ENCODE measurements at places on chromosomes 2 and 18.

- DNase-seq: no peak
Measured at GRCh38 chr2:189723192-189723591, 39.4 kb downstream of the OSGEPL1 start.

- DNase-seq: peak; percentile 31
Measured at GRCh38 chr2:63861220-63861822, 19.6 kb downstream of the UGP2 start.

- DNase-seq: peak; percentile 71
Measured at GRCh38 chr2:69082430-69082997, 69.5 kb downstream of the ANTXR1 start.

GRCh38 chr2:174656676-174657176 lies 59.1 kb upstream of the WIPF1 start:
- DNase-seq: no peak

DNA sequence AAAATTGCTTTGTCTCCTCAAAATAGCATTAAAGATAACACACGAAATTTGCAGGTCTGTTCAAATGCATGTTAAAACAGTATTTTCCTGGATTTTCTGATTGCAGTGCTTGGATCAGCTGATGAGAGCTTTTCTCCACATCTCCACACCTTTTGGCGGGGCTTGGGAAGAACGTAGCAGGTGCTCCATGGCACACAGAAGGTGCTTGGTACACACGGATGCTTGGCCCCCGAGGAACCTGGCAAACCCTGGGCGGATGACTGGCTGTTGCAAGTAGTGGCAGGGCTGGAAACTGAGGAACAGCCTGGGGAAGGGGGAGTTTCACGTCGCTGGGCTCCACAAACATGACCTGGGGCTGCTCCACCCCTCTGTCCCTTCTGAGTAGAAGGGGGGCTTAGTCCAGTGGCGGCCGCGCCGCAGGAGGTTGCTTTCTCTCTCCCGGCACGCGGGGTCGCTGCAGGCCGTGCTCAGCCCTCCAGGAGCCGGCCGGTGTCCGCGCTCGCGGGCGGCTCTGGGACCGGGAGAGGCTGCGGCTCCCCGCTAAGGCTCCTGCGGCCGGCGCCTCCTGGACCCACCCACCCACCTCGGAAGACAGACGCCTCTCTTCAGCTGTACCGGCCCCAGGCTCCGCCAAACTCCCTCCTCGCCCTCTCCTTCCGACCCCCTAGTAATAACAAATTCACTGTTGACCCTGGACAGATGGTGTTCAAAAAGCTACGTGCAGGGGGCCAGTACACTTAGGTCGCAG lies 69.3 kb downstream of the MARCO start:
- peak; percentile 54 for DNase-seq

- DNase-seq: no peak
Measured at GRCh38 chr2:134999521-134999920, 47.7 kb downstream of the MAP3K19 start.

GRCh38 chr18:51647346-51647745 lies 449.9 kb upstream of the MEX3C start:
- no peak for DNase-seq

DNA sequence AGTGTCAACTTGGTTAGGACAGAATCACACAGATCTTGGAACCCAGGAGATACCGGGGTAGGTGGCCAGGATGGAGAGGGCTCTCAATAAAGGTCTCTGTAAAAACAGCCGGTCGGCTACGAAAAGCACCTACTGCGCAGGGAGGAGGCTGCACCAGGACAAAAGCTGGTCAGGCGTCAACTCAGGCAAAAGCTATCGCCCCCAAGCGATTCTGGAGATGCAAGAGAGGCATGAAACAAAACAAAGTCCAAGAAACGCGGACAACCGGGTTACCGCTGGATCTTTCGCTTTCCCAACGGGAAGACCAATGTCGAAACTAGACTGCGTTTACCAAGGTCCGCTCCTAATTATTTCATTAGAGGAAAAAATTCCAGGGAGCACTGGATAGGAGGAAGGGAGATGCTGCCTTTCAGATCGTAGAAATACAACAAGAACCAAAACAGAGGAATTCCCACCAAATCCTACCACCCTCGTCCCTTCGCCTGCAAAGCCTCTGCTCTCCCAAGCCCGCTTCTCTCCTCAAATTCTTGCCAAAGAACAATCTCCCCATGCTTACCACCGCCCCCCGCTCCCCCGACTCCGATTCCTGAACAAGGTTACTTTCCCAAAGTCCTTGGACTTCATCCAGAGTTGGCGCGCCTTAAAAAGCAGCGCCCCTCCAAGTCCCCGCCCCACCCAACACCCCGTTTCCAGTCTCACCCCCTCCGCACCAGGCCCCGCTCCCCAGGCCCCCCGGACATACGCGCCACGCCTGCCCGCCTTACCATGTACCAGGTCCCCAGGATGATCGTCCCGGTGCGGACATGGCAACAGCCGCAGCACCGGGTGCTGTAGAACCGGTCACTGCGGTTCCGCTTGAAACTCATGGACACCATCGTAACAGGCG lies 539 bp downstream of the LAPTM4A start:
- peak; percentile 26 for DNase-seq

GRCh38 chr2:157559061-157559460 lies 69.6 kb downstream of the ACVR1C start:
- no peak for DNase-seq

DNA sequence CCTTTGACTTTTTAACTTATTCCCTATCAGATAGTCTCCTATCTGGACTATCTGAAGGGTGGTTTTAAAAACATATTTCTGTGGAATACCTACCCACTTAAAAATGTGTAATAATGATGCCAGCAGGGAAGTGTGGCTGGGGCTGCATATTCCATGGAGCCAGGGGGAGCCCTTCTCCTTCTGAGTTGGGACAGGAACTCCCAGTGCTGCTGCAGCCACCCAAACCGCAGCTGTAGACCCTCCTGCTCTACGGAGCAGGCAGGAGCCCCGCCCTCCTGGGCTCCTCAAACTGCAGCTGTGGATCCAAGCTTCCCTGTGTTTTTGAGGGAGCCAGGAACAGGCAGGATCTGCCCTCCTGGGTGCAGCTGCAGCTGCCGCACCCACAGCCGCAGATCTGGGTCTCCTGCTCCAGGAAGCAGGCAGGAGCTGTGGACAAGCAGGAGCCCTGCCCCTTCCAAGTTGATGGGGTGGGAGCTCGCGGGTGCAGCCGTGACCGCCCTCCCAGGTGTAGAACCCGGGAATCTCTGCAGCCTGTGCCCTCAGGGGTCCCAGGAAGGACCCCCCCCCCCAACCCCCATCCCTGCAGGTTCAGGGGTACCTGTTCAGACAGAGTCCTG lies 57.8 kb downstream of the PDK1 start:
- DNase-seq: no peak

DNA sequence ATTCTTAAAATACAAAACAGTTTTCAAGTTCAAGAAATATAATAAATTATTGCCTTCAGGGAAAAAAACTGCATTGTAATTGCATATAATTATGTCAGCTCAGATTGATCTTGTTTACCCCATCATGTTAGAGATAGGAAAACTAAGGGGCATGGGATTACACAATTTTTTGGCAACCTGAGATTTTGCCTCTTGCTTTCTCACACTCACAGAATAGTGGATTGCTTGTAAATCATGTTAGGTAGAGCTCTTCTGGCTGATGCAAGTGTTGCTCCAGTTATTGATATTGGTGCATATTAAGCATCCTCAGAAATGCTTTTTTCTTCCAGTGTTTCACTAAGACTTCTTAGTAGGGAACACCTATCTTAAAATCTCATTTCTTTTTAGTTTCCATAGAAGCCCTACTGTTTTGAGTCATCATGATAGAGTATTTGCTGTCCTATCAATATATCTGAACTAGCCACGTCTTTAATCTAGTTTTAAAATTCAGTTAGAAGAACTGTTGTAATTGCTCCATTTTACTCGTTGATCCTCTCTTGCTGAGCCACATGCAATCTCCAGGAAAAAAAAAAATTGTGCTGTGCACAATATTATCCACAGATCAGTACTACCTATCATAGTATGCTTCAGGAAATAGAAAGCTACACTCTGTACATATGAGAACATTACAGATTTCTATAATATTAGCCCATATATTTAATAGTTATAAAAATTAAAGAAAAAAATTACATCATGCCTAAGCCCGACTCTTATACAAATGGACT lies 393.1 kb downstream of the LRP1B start:
- no peak for DNase-seq

Measured in NCI-H510A treated with DMSO at 0.1 percent for 48 hours (cell line).